ENCODE measurements at places on chromosomes 1 and 21.

DNA sequence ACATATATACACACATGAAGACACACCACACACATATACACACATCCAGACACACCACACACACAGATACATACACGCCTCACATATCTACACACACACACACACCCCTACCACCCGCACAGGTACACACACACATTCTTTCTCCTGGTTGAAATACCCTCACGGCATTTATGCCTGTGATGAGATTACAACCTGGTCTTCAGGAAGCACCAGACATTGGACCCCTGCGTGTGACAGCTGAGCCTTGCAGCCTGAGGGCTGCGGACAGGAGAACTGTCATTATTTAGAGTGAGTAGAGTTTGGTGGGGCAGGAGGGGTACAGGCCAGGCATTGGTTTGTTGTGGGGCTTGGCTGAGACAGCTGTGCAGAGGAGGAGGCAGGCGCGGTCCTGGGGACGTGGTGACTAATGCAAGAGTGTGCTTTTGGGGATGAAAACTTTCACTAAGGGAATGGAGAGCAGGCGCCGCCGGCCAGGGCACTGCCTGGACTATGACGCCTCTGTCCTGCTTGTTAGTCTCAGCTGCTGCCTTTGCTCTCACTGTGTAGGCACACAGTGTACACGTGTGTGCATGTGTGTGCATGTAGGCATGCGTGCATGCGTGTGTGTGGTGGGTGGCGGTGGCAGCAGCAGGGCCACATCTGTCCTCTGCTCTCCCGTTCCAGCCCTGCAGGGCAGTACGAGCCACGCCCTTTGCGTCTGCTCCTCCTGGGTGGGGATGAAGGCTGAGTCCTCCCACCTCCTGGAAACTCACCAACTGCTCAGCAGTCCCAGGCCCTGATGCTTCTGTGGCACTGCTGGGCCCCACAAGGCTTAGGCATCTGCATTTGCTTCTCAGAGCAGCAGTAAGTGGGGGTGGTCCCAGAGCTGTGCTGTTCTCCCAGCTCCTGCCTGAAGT is 57.6 kb downstream of the SPSB1 start:
- DNase-seq = no peak

GRCh38 chr1:6831366-6831765 is 46.1 kb downstream of the CAMTA1 start:
- no peak for DNase-seq

DNA sequence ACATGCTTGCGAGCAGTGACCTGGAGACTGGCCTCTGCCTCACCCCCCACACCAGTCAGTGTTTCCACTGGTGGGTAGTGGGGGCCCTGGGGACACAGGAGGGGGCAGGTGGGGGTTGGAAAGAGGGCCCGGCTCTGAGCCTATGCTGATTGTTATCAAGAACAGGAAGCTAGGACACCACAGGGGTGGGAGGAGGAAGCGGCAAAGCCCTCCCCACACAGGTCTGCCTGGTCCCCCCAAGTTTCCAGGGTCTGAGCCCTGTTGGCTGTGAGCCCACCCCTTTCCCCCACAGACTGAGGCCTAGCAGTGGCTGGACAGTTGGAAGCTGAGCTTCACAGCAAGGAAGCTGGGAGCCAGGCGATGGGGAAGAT is 1.6 kb upstream of the PTPN7 start:
- no peak for DNase-seq

DNA sequence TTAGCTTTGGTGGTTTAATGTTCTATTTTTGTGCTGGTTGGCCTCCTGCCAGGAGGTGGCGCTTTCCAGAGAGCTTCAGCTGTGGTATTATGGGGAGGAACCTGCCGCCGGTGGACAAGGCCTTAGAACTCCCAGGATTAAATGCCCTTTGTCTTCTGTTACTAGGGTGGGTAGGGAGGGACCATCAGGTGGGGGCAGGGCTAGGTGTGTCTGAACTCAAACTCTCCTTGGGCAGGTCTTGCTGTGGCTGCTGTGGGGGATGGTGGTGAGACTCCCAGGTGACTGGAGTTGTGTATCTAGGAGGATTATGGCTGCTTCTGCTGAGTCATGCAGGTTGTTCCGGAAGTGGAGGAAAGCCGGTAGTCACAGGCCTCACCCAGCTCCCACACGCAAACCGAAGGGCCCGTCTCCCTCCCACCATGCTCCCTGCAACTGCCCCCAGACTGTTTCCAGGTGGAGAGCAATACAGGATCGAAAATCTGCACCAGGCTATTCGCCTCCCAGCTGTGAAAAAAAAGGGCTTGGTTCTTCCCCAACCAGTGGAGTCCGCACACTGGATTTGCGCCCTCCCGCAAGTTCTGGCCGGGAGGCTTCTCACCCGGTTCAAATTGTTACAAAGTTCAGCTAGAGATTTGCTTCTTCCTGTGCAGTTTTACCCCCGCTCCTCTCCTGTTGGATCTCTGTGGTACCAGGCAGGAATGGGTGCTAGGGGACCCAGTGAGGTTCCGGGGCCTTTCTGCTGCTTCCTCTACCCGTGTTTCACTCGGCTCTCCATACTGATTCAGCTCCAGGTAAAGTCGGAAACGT is 220.5 kb downstream of the CENPF start:
- DNase-seq = no peak

GRCh38 chr1:92844439-92844838 is 12.6 kb downstream of the RPL5 start:
- DNase-seq = no peak

DNA sequence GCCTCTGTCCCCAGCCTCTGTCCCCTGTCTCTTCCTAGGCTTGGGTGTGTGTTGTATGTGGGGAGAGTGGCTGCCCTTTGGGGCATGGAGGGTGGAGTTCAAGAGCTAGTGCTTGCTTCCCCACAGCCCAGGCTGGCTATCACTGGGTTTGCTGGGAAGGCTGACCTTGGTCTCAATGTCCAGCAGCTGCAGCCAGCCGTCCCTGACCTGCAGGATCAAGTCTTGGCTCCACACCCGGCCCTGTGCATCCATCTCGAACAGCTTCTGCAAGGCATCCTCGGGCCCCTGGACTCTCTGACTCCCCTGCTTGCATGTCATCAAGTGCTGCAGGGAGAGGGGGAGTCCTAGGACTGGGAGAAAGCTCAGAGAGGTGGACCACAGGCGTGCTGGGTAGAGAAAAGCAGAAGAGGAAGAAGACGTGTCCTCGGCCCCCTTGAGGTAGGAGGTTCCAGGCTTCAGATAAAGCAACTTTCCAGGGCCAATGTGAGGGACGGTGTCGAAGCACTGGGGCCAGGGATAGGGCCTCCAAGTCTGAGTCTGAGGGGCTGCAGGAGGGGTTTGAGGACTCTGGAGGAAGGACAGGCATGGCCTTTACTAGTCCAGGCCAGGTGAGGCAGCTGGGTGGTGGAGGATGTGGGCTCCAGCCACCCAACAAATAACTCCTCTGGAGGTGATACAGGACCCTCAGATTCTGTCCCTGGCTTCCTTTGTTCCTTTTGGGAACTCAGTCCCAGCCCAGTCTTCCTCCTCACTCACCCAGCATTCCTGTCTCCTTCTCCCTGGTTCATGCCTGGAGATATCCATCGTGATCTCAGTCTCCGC is 4.0 kb downstream of the EPS8L3 start:
- DNase-seq = no peak

Measured in nucleus accumbens (tissue), 56 donors.